ENCODE measurements at places on chromosomes 3 and 15. TPM values are rescaled to one million over a fixed set of nuclear protein-coding genes. Genes with fewer than 3 reads are reported as not detected.
A peak's percentile ranks its signal among the peaks of the same experiment; 100 is the strongest.

Gene RBP2
- polyA plus RNA-seq = 0.48 TPM

Gene MYLK
- polyA plus RNA-seq = 139 TPM

Gene C3orf52
- polyA plus RNA-seq = 7.3 TPM

Gene SLC28A1
- polyA plus RNA-seq = 6.4 TPM

Gene LNP1
- 6.9 TPM for polyA plus RNA-seq

DNA sequence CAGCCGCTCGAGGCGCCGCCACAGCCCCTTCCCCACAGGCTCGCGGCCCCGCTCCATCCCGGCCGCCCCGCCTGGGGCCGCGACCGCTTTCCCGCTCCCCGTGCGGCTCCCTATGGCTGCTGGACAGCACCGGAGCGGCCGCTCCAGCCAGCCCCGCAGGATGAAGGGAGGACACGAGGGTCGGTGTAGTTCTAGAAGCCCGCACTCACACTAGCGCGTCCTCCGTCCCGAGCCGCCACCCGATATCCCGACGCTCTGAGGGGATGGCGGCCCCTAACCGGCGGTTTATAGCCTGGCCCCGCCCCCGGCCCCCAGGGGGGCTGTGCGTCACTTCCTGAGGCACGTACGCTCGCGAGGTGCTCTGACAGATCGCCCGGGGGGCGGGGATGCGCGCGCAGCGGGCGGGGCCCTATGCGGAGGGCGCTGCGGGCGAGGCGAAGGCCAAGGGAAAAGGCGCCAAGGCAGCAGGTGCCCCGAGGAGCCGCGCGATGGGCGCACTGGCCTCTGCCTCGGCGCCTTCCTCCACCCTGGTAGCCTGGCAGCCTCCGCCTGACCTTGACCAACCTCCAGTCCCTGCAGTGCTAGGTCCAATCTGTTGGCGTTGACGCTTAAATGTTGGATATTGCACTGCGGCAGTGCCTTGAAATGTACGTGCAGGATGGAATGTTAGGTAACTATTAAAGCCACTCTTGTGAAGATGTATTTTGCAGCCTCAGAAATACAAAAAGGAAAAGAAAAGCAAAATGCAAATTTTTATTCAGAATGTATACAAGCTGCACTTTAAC lies at the start of gene TFRC:
Gene TFRC (minus strand): TSS at position 257 of the 785 bp plus-strand sequence. CDS start 4,991 bp downstream, outside the sequence.
- peak; percentile 83 for DNase-seq

DNA sequence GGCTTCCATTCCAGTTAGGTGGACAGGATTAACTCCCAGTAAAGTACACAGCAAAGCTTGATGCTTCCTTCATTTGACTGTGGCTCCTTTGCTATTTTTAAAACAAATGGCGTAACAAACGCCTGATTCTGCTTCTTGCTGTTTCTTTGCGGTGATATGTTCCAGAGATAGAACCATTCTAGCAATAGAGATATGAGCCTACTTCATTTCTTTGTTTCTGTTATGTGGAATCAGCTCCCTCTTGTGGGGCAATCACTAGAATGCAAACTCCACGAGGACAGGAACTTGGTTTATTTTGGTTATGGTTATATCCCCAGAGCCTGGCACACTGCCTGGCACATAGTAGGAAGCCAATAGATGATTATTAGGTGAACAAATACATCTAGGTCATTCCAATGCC lies 122.6 kb upstream of the SLC6A11 start:
- no peak for DNase-seq

DNA sequence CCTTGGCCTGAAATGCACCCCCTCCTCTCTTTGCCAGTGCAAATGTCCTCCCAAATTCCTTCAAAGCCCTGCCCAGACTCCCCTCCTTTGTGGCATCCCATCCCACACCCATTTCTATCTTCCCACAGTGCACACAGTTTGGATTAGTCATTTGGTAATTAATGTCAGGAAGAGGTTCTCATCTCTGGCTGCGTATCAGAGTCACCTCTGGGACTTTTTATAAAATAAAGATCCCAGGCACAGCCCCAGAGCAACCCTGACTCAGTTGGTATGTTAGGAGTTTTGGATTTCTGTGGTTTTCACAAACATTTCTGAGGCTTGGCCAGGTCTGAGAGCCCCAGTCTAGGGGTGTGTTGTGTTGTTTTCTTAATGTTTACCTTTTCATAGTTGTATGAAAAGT lies 41.6 kb downstream of the C3orf20 start:
- DNase-seq = no peak

- no peak for DNase-seq
Observed at GRCh38 chr3:126438186-126438585, 37.5 kb downstream of the ZXDC start.

DNA sequence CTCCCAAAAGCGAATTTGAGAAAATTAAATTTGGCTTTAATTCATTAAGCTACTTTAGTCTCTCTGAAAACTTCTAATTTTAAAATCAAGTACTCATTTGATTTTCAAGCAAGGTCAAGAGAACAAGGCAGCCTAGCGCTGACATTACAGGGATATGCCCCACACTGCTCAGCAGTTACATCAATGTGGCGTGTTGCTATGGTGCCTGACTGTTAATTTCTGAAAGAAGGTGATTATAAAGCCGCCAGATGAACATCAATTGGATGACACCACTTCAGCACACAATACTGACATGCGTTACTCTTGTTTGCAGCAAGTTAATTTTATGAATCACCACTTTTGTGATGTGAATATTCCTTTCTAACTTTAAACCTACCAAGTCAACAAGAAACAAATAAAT lies 284.4 kb downstream of the FOXP1 start:
- DNase-seq = no peak

DNA sequence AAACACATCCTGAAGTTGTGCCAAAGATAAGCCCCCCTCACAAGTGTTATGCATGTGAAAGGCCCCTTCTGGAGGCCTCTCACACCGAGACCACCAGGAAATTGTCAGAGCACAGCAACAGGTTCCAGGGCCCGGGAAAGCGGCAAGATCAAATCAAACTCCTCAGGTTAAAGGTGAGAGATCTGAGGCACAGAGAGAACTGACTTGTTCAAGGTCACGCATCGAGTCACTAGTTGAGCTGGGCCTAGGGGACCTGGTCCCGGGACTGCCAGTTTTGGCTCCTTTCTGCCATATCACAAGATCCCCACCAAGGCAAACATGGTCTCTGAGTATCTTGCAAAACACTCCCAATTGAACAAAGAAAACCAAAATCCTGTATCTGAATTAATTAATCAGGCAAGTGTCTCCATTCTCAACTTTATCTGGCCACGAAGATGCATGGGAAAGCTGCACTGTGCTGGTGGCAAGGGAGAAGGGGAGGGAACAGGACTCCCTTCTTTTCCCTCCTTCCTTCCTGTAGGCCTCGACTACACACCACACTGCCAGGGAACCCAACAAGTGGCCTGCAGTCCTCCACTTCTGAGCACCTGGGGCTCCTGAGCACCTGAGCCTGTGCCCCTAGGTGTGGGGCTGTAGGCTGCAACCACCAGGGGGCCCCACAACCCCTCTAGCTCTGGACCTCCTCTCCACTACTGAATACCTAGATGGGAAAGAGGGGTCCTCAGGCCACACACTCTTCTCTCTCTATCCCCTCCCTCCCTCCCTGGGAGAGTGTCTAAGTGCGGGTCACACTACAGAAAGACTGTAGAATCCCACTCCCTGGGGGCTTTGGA lies 37.3 kb downstream of the ANP32A start:
- DNase-seq = no peak

DNA sequence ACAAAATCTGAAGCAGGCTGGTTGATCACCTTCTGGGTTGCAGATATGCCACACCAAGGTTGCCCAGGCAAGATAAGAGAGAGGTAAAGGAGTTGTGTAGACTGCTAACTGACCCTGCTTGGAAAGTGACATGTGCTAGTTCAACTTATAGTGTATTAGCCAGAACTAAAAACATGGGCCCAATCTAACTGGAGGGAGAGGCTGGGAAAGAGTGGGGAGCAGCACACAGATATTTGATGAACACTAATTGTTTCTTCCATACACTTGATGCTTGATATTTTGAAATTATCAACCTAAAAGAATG lies 55.1 kb upstream of the ADGRG7 start:
- DNase-seq = no peak

DNA sequence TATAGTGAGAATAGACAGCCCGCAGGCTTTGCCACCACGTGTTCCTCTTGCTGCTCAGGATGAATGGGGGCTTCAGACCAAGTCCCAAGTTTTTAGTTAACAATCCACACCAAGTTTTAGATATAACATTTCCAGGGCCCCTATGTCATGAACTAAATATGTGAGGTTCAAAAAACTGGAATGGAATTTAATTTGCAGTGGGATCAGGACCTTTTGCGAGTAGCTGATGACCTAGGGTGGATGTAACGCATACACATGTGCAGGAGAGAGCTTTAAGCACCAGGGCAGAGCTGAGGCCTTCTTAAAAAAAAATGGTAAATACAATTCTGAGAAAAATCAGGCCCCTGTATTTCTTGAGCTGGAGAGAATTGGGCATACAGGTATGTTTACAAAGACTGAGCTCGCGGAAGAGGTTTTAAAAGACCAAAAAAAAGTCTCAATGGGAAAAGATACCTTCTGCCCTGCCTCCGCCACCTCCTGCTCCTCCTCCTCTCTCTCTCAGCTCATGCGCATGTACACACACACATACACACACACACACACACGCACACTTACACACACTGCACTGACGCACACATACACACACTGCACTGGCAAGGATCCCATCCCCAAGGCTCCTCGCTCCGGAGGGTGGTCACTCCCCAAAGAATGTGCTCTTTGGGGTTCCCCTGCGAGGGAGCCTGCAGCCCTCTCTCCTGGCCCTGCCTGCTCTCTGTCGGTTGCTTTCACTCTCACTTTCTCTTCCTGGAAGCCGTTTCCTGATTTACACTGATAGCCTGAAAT lies 48.2 kb upstream of the IGF1R start:
- DNase-seq = peak; percentile 70
